ENCODE measurements at places on chromosomes 3 and 15. TPM values are rescaled to one million over a fixed set of nuclear protein-coding genes. Genes with fewer than 3 reads are reported as not detected.
A peak's percentile ranks its signal among the peaks of the same experiment; 100 is the strongest.

GRCh38 chr3:62467966-62468722 lies 94.8 kb upstream of the FEZF2 start:
- no peak for DNase-seq
- no peaks in the 10 kb centered on the region for H3K27me3 ChIP-seq
- H3K27ac ChIP-seq: no peak overlapping the region
- H3K4me1 ChIP-seq: no peaks in the 10 kb centered on the region
- no peaks in the 10 kb centered on the region for H3K36me3 ChIP-seq
- H3K4me3 ChIP-seq: no peak overlapping the region

DNA sequence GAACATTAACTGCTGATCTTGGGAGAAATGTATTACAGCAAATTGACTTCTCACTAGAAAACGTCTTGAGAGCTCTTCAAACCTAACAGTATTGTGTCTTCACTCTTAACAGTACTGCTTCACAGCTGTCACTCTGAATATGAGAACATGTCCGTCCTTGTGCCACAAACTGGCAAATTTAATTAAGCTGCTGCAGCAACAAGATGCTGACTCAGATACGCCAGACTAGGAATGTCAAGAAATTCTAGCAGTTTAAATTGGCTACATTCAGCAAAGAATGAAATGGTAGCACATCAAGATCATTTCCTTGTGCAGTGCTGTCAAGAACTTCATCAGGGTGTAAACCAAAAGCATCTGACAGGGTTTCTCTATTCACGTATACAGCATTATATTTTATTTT lies 7.6 kb downstream of the ICE2 start:
- no peaks in the 10 kb centered on the region for H3K27me3 ChIP-seq
- H3K4me1 ChIP-seq: no peaks in the 10 kb centered on the region
- H3K4me3 ChIP-seq: no peak overlapping the region
- peaks cover 5% of the 10 kb centered on the region for H3K36me3 ChIP-seq

DNA sequence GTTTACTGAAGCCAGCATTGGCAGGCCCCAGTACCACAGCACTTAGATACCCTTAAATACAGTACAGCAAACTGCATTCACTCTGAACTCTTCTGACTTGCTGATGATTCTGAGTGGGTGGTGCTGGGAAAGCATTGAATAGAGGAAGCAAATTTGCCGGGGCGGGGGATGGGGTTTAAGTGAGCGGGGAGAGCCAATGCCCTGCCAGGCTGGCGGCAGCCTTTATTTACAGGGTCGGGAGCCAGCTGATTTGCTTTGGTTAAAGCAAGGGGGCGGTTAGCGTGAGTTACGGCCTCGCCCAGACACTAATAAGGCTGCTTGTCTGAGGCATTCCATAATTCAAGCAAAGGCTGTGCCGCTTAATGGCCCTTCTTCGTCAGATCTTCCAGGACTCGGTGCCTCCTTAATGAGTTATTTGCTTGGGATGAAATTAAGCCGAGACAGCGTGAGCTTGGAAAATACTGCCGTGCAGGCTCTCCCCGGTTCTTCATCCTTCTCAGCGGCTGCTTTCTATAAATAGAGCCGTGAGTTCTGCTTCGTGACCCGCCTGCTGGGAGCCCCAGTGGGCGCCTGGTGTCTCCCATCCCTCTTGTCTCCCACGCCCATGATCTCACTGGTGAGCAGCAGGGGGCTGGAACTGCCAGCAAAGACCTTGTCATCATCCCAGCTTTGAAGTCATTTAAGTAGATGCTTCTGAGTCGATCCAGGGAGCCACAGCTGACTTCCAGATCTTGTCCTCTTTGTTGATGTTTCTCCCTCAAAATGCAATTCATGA lies 25.8 kb downstream of the SPSB4 start:
- peak; percentile 93 for DNase-seq
- H3K36me3 ChIP-seq: no peaks in the 10 kb centered on the region
- H3K27me3 ChIP-seq: no peaks in the 10 kb centered on the region
- H3K4me1 ChIP-seq: peaks cover 2% of the 10 kb centered on the region
- peak overlapping the region; percentile 32 for H3K4me3 ChIP-seq
- H3K27ac ChIP-seq: no peak overlapping the region

- H3K27me3 ChIP-seq: no peaks in the 10 kb centered on the region
- no peak overlapping the region for H3K4me3 ChIP-seq
- H3K4me1 ChIP-seq: peaks cover 17% of the 10 kb centered on the region
Observed at GRCh38 chr3:134353831-134354611, 20.2 kb downstream of the AMOTL2 start.

DNA sequence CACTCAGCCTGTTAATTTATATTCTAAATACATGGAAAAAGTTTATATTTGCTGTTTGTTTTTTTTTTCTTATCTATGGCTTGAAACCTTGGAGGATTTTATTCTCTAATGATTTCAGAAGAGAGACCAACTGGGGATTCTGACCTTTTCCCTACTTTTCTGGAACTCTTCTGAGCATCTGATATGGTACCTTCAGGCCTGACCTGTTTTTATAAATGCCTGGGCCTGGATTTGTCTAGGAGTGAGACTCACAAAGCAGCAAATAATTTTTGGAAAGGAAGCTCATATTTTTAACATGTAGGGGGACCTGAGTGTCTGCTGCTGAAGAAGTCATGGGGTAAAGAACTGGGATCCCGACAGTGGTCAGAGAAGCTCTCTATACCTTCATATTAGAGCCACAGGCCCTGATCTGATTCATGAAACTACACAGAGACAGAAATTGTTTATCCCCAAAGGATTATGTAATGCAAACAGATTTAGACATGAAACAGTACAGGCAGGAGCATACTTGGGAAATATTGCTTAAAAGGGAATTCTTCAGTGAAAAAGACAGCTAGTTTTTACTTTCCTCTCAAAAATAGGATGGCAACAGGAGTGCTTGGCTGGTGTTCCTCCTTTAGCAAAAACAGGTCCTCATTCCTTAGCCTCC lies 15.9 kb downstream of the PPM1L start:
- H3K27me3 ChIP-seq: no peaks in the 10 kb centered on the region
- H3K4me1 ChIP-seq: no peaks in the 10 kb centered on the region
- H3K36me3 ChIP-seq: no peaks in the 10 kb centered on the region
- H3K27ac ChIP-seq: no peak overlapping the region
- no peak for DNase-seq

DNA sequence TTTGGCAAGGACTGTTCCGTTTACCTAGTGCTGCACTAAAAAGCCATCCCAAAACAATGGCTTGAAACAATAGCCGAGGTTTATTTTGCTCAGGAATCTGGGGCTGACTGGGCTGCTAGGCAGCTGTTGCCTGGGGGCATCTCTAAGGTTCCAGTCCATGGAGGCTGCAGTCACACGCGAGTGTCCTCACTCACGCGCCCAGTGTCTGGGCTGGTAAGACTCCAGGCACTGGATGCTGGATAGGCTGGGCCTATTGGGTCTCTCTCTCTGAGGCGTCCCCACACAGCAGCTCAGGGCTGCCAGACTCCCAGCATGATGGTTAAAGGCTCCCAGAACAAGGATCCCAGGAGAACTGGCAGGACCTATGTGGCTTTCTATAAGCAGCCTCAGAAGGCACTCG lies 34.2 kb downstream of the ALS2CL start:
- H3K4me3 ChIP-seq: no peak overlapping the region
- H3K27ac ChIP-seq: no peak overlapping the region
- DNase-seq: peak; percentile 37
- no peaks in the 10 kb centered on the region for H3K36me3 ChIP-seq
- H3K27me3 ChIP-seq: no peaks in the 10 kb centered on the region

GRCh38 chr15:87082581-87082980 lies 1002.9 kb downstream of the AGBL1 start:
- H3K4me3 ChIP-seq: no peak overlapping the region
- no peak overlapping the region for H3K27ac ChIP-seq
- H3K4me1 ChIP-seq: no peaks in the 10 kb centered on the region
- no peaks in the 10 kb centered on the region for H3K27me3 ChIP-seq
- DNase-seq: no peak

GRCh38 chr3:86895202-86895601 lies 95.7 kb downstream of the VGLL3 start:
- no peak overlapping the region for H3K4me3 ChIP-seq
- DNase-seq: no peak
- no peaks in the 10 kb centered on the region for H3K27me3 ChIP-seq

DALRD3 gene
- 46.8 TPM for total RNA-seq

TMEM207 gene
- total RNA-seq: not detected

HOMER2 gene
- total RNA-seq: 35.8 TPM

MITF gene
- 52.6 TPM for total RNA-seq
